ENCODE measurements at places on chromosomes 11 and 22.
A peak's percentile ranks its signal among the peaks of the same experiment; 100 is the strongest.

DNA sequence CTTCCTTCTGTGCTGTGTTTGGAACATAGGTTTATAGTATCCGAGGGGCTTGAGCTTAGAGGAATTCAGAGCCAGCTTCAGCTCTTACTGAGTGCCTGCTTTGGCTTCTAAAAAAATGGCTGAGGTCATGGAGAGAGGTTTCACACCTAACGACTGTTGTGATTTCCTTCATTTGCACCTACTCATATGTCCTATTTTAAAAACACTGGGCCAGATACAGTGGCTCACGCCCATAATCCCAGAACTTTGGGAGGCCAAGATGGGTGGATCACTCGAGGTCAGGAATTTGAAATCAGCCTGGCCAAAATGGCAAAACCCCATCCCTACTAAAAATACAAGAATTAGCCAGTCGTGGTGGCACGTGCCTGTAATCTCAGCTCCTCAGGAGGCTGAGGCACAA lies 38.3 kb upstream of the SYT13 start:
- DNase-seq = no peak

- no peak for DNase-seq
These were observed 123.2 kb downstream of the ATG16L2 start for GRCh38 chr11:72937439-72937838.

- no peak for DNase-seq
These were observed 37.9 kb downstream of the OR6Q1 start for GRCh38 chr11:58068655-58069054.

DNA sequence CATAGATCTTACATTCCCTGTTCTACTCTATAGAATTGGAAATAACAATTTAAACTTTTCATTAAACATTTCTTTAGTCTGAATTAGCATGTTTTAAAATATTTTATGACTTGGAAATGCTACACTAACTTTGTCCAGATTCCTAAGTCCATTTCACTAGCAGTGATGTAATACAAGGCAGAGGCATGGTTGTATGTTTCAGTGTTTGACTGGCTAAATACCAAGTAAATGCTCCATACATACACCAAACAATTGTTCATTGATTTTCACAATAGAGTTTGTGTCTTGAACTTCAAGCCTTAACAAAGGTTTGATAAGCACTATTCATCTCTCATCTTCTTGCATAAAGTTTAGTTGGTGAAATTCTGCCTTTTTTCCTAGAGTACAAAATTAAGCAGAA lies 13.5 kb downstream of the ZBED5 start:
- DNase-seq = peak; percentile 36

DNA sequence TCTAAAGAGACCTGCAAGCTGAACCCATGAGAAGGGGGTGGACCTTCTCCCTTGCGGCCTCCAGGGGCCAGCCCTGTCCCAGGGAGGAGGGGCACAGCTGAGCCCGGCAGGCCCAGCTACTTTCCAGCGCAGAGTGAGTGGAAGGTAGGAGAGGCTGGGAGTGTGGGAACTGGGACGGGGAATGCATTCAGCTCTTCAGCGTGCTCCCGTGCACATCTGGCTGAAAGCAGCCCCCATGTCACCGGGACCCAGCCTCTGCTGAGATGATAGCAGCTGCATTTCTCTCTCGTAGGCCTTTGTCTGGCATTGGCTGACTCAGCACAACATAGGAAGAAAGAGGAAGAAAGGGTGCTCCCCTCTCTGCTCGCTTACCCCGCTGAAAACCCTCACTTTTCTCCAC lies 951.5 kb downstream of the TBC1D22A start:
- no peak for DNase-seq

DNA sequence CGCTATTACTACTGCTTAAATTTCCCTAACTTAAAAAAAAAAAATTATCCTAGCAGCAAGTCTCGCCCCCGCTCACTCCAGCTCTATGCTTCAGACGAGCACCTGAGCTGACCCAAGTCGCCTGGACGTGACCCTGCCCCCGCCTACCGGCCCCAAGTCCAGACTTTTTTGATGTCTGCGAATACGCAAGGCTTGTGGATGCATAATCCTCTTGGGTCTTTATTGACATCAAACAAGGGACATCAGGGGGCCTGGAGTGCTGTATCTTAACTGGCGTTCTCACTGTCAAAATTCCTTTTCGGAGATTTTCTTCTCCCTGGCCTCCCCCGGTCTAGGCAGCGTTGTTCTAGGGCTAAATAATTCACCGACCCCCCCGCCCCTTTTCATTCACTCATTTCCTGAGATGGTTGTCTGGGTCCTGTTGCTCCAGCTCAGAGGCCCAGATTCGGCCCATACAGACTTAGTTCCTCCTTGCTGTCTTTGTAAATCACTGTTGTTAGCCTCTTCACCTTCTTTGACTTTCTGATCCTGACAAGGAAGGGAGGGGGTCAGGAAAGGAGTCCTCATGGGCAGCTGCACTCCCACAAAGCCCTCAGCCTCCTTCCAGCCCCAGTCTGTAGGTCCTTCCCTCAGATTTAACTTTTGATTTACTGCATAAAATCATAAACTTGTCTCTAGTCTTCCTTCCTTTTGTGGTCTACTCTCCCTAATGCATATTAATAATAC lies 601 bp upstream of the LRP4 start:
- DNase-seq = no peak

GRCh38 chr11:68469642-68470041 lies 9.1 kb downstream of the PPP6R3 start:
- DNase-seq = no peak

DNA sequence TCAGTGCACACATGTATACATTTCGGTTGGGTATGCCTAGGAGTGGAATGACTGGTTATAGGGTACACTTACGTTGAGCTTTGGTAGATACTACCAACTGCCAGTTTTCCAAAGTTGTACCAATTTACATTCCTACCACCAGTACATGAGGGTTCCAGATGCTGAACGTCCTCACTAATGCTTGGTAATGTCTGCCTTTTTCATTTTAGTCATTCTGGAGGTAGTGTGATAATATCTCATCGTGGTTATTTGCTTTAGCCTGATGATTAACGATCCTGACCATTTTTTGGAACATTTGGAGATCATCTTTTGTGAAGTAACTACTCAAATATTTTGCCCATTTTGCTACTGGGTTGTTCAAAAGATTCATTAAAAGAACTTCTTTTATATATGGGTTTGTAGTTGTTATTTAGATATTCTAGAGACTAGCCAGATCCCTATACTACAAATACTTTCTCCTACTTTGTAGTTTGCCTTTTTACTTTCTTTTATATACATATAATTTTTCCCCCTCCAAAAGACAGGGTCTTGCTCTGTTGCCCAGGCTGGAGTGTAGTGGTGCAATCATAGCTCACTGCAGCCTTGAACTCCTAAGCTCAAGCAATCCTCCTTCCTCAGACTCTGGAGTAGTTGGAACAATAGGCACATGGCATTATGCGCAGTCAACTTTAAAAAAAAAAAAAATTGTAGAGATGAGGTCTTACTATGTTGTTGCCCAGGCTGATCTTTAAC lies 62.1 kb downstream of the RBFOX2 start:
- no peak for DNase-seq

DNA sequence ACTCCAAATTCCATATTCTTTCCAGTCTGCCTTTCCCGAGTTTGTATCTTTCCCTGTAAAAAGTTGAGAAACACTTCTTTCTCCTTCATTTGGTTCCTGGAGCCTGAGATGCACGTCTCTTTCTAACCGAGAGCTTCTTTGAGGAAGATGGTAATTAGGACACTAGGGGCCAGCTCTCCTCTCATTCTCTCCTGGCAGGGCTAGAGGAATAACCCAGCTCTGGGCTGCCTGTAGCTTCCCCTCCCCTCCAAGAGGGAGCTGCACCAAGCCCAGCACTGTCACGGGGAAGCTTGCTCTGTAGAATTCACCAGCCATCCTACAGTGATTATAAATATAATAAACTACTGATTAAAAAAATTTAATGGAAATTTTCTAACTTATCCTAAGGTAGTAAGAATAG lies 26.9 kb downstream of the UBASH3B start:
- no peak for DNase-seq

- peak; percentile 95 for DNase-seq
These were observed at the start of gene TRABD for GRCh38 chr22:50185375-50186087. TRABD (plus strand) TSS chr22:50185913; CDS start chr22:50193061, 7,148 bp downstream.

DNA sequence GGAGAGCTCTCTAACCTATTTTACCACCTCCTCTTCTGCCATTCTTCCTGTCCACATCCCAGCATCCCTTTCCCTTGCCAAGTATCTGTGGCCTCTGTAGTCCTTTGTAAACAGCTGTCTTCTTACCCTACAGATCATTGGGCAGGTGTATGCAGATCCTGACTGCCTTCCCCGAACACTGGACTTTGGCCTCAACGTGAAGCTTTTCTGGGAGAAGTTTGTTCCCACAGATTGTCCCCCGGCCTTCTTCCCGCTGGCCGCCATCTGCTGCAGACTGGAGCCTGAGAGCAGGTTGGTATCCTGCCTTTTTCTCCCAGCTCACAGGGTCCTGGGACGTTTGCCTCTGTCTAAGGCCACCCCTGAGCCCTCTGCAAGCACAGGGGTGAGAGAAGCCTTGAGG lies 17.3 kb downstream of the PIK3IP1 start:
- peak; percentile 72 for DNase-seq

GRCh38 chr22:50526834-50527801 lies 1.7 kb upstream of the SCO2 start:
- no peak for DNase-seq

- DNase-seq = no peak
These were observed 13.7 kb upstream of the C11orf96 start for GRCh38 chr11:43928721-43929120.

DNA sequence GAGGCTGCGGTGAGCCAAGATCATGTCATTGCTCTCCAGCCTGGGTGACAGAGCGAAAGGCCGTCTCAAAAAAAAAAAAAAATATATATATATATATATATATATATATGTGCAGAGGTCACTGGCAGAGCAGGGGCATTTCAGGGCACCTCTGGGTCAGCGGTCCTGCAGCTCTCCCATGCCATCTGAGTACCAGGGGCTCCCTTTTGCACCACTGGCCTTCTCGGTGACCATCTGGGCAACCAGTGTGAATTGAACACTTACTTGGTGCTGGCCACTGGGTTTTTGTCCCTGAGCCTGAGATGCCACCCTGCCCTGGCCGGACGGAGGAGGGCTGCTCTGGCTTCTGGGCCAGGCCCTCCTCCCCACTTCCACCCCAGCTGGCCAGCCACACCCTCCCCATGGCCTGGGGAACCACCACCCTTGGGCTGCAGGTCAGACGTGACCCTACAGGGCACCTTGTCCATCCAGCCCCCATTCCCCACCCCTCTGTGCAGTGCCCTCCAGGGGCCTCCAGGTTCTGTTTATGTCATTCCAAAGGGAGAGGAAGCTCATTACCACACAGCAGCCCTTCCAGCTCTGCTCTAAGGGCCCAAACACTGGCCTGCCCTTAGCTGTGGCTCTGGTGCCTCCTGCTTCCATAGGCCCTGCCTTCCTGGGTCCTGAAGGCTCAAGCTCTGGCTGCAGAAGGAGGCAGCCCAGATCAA lies 10.3 kb downstream of the MAPK8IP1 start:
- DNase-seq = no peak

GRCh38 chr11:119892311-119892808 lies 163.4 kb upstream of the NECTIN1 start:
- no peak for DNase-seq

GRCh38 chr22:22928666-22929380 lies 41.2 kb downstream of the IGLL5 start:
- DNase-seq = peak; percentile 21

DNA sequence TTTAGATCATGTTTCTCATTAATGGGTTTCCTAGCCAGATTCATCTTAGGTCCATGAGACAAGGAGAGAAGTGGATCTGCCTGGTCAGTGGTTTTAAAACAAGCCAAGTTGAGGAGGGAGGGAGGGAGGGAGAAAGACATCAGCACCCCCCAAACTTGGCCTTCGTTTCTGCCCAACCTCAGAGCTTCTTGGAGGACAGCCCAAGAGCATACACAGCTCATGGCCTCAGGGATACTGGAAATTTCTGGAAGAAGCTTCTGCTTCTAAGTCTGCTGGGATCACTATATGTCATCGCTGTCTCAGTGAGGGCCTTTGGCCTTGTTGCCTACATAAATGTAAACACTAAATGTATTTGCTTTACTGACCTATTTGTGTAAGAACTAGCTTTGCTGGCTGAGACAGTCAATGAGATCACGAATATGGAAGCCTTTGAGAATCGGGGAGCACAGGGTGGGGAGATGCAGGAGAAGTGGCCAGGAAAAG lies 375.1 kb downstream of the BUD13 start:
- DNase-seq = no peak

- DNase-seq = no peak
These were observed 77.4 kb upstream of the OR5AK2 start for GRCh38 chr11:56911312-56911711.

GRCh38 chr22:37336579-37336978 lies 54.3 kb downstream of the CYTH4 start:
- DNase-seq = peak; percentile 59

- no peak for DNase-seq
These were observed 40.9 kb upstream of the SCUBE2 start for GRCh38 chr11:9132203-9132878.

GRCh38 chr11:13008625-13009475 lies at the start of gene RASSF10:
RASSF10 (plus strand) TSS chr11:13009316; CDS start chr11:13009577, 261 bp downstream.
- DNase-seq = peak; percentile 68

GRCh38 chr11:61111050-61111435 lies 8.8 kb downstream of the CD5 start:
- DNase-seq = no peak

- DNase-seq = no peak
These were observed 81.3 kb downstream of the CLPB start for GRCh38 chr11:72352859-72353551.

- peak; percentile 94 for DNase-seq
These were observed 50.9 kb downstream of the APOL1 start for GRCh38 chr22:36303874-36304273.

- no peak for DNase-seq
These were observed 15.9 kb upstream of the MMP7 start for GRCh38 chr11:102546427-102546826.

GRCh38 chr11:120028181-120028896 lies 109.6 kb downstream of the TRIM29 start:
- no peak for DNase-seq

DNA sequence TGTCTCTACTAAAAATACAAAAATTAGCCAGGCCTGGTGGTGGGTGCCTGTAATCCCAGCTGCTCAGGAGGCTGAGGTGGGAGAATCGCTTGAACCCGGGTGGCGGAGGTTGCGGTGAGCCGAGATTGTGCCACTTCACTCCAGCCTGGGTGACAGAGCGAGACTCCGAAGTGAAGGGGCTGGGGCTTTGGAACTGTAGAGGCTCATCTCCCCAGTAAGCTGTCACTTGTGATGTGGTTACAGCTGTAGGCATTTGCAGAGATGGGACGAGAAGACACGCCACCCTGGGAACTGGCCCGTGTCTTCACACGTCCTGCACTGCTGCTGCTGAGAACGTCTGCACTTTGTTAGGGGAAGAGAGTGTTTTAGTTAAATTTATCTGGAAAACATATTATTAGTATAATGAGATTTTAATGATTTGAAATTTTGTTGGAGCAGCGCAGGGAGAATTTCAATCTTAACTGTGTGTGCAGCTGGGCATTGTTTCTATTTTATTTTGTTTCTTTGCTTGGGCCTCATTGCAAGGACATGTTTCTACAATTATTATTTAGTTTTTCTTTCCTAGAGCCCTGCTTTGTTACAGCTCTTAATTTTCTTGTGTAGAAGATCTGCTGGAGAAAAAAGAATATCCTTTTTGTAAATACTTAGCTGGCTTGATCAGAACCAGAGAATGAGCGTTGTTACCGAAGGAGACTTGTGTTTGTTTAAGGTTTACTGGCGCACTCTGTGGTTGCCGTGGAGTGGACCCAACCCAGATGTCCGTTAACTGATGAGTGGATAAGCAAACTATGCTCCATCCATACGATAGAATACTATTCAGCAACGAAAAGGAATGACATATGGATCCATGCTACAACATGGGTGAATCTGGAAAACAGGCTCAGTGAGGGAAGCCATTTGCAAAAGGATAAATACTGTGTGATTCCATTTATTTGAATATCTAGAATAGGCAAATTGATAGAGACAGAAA lies 18.4 kb downstream of the PARVB start:
- no peak for DNase-seq

All from small intestine (tissue), 16 donors.